Activated gamma-delta T cell treated with Interleukin-2 at 50 U/mL for 16 hours (primary cell): ENCODE measurements at places on chromosomes 12 and 14.

DNA sequence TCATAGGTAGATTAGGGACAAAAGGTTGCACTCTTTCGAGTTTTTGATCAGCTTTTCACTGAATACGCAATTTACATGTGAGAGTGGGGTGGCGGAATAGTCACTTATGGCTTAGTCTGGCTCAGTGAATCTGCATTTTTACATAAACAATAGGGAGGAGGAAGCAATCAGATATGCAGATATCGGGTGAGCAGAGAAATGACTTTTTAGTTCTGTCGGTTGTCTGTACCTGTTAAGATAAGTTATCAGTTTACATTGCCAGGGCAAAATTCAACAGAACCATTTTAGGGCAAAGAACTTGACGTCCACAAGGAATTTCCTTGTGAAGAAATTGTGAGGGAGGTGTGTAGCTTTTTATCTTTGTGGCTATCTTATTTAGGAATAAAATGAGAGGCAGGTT lies 15.4 kb upstream of the EGLN3 start:
- DNase-seq: no peak

GRCh38 chr14:22456998-22457594 lies 131.9 kb downstream of the DAD1 start:
- no peak for DNase-seq

GRCh38 chr12:59780605-59781135 lies 184.8 kb downstream of the SLC16A7 start:
- no peak for DNase-seq

DNA sequence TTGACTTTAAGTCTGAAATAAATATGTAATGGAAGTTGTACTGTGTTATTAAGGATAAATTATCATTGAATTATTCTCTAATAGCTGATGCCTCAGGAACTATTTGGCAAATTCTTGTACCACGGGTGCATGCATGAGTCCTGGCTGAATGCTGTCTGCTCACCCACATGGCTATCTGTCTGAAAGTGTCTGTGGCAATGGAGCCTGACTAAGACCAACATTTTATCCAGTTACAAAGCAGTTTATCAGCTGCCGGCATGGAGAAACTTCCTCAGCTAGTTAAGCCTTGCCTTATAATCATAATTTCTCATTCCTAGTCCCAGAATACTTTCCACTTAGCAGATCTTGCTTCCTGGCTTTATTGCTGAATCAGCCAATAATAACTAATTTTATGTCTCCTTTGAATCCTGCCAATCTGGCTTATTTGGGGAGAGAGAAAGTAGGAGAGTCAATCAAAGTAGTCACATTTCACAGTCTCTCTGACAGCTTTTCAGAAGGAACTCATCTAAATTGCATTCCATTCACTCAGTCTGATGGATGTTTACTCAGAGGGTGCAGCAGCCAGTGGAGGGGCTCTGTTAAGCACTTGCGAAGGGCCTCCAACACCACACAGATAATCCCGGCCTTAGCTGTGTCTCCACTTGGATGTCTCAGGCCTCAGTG lies 280.6 kb upstream of the CLEC14A start:
- DNase-seq: no peak

DNA sequence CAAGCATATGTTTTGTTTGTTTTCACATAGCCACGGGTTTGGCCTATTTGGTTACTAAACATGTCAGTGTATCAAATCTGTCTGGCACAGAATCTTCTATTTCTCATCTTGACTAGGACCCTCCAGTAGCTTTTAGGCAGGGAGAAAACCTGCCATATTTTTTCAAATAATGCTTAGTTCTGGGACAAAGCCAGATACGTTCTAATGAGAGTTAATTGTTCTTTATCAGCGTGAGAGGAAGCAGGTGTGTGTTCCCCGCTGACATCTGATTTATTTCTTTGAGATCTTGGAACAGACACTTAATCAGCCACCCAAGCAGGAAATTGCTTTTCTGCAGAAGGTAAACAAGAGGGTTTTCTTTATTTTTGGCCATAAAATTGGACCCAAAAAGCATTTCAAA lies 54.8 kb downstream of the GOLGA5 start:
- DNase-seq: no peak

- no peak for DNase-seq
Measured at GRCh38 chr14:89912667-89913211, 41.8 kb downstream of the EFCAB11 start.

- DNase-seq: no peak
Measured at GRCh38 chr12:31737345-31737744, 8.5 kb upstream of the AMN1 start.
